ENCODE measurements at places on chromosomes 3 and 15.
A peak's percentile ranks its signal among the peaks of the same experiment; 100 is the strongest.

GRCh38 chr3:15108082-15108545, 9.2 kb upstream of the RBSN start:
- peak; percentile 84 for DNase-seq

GRCh38 chr15:24861014-24861690, 93.6 kb upstream of the SNRPN start:
- no peak for DNase-seq

- no peak for DNase-seq
Measured at GRCh38 chr15:61118885-61119284, 110.2 kb downstream of the RORA start.

- DNase-seq = no peak
Measured at GRCh38 chr3:6321999-6322398, 538.9 kb upstream of the GRM7 start.

DNA sequence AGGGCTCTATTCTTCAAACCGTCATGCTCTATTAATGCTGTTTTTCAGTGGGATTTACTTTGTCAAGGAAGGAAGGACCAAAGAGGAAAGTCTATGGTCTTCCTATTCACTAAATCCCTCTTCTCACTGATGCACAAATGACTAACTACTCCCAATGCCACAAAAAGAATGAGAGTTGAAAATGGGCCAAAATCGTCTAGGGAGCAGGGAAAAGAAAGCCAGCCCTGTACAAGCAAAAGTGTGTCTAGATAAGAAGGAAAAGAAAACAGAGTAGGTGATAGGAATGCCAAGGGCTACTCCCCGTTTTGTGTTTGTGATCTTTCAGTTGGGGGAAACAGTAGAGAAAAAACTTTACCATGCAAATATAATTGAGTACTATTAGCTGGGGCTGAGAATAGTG, 97.2 kb upstream of the TMCO5A start:
- no peak for DNase-seq

DNA sequence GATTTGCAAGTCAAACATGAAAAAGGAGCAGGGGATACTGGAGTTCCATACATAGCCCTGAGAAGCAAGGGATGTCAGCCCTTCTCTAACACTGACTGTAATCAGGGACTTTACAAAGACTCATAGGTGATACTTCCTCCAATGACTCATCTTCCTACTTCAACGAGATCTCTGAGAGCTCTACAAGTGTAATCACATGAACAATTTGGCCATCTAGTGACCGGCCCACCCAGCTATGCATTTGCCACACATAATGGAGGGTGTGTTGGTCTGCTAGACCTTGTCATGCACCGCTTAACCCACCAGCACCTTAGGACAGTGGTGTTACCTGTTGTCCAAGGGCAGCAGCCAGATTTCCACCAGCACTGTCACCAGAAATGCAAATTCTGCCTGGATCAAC, 75.3 kb downstream of the NCEH1 start:
- no peak for DNase-seq

DNA sequence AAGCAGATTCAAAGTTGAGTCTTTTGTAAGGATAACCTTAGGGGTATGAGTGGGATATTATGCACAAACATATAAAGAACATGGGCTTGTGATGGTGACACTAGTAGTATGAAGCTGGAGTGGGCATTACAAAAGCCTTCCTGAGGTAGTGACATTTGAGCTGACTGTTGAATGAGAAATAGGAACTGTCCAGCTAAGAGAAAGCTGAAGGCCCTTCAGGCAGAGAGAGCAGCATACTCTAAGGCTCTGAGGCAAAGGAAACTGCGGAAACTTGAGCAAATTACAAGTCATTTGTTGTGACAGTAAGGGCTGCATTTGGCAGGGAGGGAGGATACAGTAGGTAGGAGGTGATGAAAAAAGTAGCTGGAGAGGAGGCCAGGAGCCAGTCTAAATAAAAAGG, 190.7 kb upstream of the CD96 start:
- no peak for DNase-seq

- peak; percentile 46 for DNase-seq
Measured at GRCh38 chr3:69092030-69092516, 7.3 kb downstream of the ARL6IP5 start.

Measured in Peyer's patch (tissue), 4 donors.